ENCODE measurements at places on chromosomes 7 and 10.

- DNase-seq: no peak
These were observed 49.4 kb downstream of the OR13A1 start for GRCh38 chr10:45265996-45266395.

DNA sequence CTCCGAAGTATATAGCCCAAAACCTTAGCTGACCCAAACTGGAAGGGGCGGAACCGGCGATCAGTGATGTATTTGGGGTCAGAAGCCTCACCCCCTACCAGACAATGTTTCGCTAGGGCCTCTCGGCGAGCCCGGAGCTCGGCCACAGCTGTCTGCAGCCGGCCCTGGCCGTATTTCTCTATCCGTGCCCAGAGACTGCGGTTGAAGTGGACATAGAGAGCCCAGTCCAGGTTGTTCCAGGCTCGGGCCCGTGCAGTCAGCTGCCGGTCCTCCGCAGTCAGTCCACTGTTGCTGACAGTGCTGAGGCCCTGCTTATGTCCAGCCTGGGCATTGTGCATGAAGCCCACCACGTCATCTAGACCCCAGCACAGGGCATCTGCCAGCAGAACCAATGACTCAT is 1.5 kb upstream of the TRAPPC14 start:
- DNase-seq: no peak

DNA sequence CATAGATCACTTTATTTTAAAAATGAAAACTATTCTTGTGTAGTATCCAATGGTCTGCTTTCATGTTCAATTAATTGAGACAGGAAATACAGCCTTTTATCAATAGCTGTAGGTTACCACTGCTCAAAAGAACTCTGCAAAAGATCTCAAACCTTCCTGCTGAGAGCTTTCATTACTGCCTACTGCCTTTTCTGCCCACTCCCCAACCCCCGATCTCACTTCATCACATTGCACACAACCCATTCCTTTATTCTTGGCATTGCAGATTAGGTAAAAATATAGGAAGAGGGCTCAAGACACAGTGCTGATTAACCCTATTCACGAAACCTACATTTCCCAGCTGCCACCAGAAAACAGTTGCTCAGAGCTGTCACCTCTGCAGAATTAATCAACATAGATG is 171.4 kb downstream of the BTAF1 start:
- no peak for DNase-seq

GRCh38 chr7:98051118-98051744 is 55.4 kb upstream of the LMTK2 start:
- no peak for DNase-seq

GRCh38 chr7:47337531-47337930 is 244.4 kb downstream of the TNS3 start:
- DNase-seq: no peak

DNA sequence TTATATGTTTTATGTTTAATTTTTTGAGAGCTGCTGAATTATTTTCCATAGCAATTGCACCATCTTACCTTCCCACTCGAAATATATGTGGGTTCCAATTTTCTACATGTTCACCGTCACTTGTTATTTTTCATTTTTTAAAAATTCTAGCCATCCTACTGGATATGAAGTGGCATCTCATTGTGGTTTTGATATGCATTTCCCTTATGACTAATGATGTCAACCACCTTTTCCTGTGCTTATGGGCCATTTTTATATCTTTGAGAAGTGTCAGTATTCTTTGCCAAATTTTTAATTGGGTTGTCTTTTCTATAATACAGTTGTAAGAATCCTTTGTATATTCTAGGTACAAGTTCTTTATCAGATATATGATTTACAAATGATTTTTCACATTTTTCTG is 27.8 kb downstream of the NHLRC2 start:
- no peak for DNase-seq

GRCh38 chr7:10793995-10794775 is 179.5 kb upstream of the PHF14 start:
- no peak for DNase-seq

GRCh38 chr10:18463673-18464211 is 187.6 kb downstream of the NSUN6 start:
- DNase-seq: no peak

GRCh38 chr10:117223693-117224430 is 17.1 kb upstream of the SLC18A2 start:
- DNase-seq: no peak

DNA sequence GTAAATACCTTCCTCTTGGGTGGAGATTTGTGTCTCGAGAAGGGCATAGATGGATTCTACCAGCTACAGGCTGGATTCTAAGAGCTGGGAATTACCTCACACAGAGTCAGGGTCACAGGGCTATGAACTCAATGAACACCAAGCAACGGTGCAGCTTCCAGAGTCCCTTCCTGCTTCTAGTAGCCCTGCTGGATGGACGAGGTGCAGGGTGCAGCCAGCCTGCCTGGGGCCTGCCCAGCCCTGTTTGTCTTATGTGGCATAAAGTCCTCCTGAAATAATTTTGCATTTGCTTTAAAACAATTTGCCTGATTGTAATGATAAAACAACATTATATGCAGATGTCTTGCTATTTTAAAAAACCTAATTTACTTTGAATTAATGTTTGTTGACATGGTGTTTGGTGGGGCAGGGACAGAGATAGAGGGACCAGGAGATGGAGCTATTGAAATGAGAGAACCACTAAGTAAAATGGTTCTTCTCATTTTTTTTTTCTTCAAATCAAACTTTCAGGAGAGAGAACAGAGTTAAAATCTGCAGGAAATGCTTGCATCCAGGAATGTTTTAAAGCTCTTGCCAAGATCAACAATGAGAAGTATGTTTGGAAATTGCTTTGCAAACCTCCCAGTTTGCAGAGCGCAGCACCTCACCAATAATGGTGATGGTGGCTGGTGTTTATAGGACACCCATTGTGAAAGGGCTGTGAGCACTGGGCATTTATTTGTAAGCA is 305.4 kb upstream of the PODXL start:
- DNase-seq: no peak

DNA sequence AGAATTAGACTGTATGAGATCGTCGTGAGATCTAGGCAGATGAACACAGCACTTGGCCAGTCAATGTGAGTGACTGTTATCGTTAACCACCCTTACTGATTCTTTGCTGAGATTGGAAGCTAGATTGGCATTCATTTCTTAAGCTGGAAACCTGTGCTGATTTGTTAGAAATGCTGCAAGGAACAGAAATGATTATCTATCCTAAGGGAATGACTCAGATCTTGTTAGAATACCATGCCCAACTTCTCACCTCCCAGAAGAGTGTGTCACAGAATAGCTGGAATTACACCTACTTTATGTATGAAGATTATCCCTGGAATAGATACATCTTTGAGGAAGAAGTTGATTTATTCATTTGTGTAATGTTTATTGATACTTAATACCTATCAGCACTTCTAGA is 275.2 kb downstream of the AUTS2 start:
- no peak for DNase-seq

GRCh38 chr10:11145495-11145855 is 127.8 kb downstream of the CELF2 start:
- no peak for DNase-seq

DNA sequence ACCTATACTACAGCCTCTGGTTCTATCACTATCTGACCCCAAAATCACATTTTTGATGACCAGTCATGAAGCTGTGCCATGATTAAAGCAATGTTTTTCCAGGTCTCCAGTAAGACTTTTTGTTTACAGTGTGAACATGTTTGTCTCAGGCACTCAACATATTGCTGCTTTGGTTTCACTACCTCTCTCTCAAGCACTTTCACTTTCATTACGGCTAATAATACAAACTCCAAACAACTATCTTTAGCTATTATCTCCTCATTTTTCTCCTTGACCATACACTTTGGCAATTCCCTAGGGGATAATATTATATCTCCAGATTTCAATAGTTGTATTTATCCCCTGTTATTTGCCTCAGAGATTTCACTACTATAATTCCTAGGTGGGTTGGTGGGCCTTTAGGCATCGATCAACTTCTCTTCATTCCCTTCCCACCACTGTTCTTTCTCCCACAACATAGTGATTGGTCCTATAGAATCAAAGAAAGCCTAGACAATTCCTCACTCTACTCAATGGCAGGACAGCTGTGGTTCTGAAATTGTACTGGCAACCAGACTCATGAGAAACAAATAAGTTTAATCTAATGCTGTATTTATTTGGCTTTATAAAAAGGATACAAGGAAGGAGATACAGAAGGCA is 261.4 kb upstream of the ZWINT start:
- no peak for DNase-seq

GRCh38 chr7:132276976-132277725 is 299.1 kb downstream of the PLXNA4 start:
- DNase-seq: no peak

DNA sequence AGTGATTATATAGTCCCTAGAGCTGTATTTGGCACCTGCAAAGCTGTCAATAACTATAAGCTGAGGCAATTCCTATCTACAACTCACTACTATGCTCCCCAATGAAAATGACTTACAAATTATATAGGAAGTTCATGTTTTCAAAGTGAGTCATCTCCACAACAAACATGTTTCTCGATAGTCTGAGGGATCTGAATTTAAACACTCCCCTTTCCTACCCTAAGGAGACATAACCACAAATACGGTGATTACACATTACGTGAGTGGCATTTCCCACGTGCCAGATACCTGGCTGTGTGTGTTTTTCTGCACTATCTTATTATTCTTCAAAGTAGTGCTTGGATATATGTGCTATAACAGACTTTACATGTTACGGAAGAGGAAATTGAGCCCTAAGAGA is 122.5 kb upstream of the C1QL3 start:
- no peak for DNase-seq
